ENCODE measurements at places on chromosomes 1 and 21.

DNA sequence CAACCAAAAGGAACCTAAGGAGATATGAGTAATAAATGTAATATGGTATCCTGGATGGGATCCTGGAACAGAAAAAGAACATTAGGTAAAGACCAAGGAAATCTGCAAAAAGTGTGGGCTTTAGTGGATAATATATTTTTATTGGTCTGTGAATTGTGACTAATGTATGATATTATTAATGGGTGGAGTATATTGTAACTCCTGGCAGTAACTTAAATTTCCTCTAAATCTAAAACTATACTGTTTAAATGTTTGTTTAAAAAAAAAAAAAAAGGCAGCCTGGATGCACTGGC, 68.4 kb downstream of the LRRC8D start:
- no peak for DNase-seq

- no peak for DNase-seq
Measured at GRCh38 chr1:40858856-40859416, 3.2 kb downstream of the CITED4 start.

GRCh38 chr21:16536140-16536539, 806.4 kb downstream of the USP25 start:
- no peak for DNase-seq

GRCh38 chr1:34777519-34778321, 3.3 kb upstream of the GJB3 start:
- no peak for DNase-seq

- no peak for DNase-seq
Measured at GRCh38 chr1:241229711-241230110, 127.3 kb downstream of the RGS7 start.

GRCh38 chr1:50851034-50851433, 109.0 kb downstream of the FAF1 start:
- DNase-seq: no peak

DNA sequence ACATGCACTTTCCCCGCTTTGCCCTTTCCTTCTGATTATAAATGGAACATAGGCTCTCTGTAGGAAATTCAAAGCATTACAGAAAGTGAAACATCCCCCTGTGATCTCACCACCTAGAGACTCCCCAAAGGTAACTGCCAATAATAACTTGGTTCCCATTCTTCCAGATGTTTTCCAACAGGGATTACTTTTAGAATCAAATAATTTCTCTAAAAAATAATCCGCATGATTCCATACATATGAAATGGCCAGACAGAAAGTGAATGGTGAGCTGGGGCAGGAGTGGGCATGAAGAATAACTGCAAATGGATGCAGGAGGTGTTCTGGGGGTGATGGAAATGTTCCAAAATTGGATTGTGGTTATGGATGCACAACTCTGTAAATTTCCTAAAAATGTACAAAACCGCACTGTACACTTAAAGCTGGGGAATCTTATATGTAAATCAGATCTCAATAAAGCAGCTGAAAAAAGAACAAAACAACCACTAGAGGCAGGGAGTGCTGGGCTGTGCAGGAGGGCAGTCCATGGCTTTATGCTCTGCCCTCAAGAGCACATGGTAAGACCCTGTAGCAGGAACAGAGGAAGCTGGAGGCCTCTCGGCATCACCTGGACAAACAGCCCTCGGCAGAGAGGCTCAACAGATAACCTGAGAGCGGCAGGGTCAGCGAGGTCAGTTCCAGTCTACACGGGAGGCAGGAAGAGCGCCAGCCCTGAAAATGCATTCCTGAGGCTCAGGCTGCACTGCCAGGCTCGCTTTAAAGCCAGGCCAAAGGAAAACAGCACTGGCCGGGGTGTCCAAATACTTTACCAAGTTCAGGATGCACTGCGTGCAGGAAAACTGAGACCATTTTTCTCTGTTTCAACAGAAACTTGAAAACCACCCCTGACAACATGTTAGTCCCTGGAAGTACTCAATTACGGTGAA, 39.7 kb downstream of the CAPZB start:
- no peak for DNase-seq

GRCh38 chr1:33586106-33586505, 113.7 kb downstream of the ZSCAN20 start:
- no peak for DNase-seq

GRCh38 chr1:167943541-167943940, 6.7 kb upstream of the MPC2 start:
- DNase-seq: no peak
